Esophagus muscularis mucosa (tissue), 4 donors: ENCODE measurements at places on chromosomes 1 and 21. TPM values are rescaled to one million over a fixed set of nuclear protein-coding genes. Genes with fewer than 3 reads are reported as not detected.

The SAMD11 gene
- 28.8 TPM for total RNA-seq

- H3K27ac ChIP-seq = no peak overlapping the region
- DNase-seq = no peak
Observed at GRCh38 chr21:25390701-25391100, 216.6 kb downstream of the MRPL39 start.

- no peak overlapping the region for H3K27ac ChIP-seq
- no peaks in the 10 kb centered on the region for H3K4me1 ChIP-seq
- no peaks in the 10 kb centered on the region for H3K36me3 ChIP-seq
- no peak for DNase-seq
- no peak overlapping the region for H3K4me3 ChIP-seq
Observed at GRCh38 chr1:76294482-76295194, 220.1 kb downstream of the ST6GALNAC3 start.

DNA sequence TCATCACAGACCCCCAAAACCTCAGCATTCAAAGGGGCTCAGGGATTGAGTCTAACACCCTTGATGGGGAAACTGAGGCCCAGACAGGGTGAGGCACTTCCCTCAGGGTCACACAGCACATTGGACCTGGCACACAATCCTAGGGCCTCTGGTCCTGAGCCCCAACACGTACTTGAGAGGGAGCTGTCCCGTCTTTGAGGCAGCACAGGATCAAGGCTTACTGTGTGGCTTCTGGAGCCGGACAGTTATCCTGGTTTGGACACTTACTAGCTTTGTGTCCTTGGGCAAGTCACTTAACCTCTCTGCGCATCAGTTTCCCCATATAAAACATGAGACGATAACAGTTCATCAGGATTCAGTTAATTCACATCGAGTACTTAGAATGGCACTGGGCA is 26.5 kb downstream of the RUNX3 start:
- no peaks in the 10 kb centered on the region for H3K4me1 ChIP-seq
- no peak overlapping the region for H3K27ac ChIP-seq
- no peak overlapping the region for H3K4me3 ChIP-seq
- no peaks in the 10 kb centered on the region for H3K36me3 ChIP-seq

DNA sequence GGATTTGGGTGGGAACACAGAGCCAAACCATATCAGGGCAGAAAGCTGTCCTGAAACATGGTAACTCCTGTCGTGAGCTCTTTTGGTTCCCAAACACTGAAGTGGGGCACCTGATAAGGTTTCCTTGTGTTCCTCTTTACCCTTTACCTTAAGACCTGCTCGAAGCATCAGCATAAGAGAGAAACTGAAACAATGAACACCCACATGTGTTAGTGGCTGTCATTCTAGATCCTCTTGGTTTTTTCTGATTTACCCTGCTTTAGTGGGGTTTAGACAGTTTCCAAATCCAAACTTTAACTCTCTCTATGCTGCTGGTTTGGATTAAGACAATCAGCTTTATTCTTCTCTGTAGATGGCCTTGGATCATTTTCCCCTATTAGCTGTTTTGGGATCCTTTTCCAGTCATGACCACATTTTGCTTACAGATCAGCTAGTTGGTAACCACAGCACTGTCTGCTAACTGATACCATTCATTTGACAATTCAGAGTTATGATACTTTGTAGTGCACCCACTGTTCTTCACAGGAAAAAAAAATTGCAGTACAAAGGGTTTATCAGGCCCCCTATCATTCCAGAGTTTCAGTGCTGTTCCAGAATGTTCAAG is 975 bp upstream of the MNDA start:
- H3K4me3 ChIP-seq = no peak overlapping the region
- no peak overlapping the region for H3K27ac ChIP-seq
- H3K27me3 ChIP-seq = no peaks in the 10 kb centered on the region
- H3K4me1 ChIP-seq = no peaks in the 10 kb centered on the region
- no peaks in the 10 kb centered on the region for H3K36me3 ChIP-seq

DNA sequence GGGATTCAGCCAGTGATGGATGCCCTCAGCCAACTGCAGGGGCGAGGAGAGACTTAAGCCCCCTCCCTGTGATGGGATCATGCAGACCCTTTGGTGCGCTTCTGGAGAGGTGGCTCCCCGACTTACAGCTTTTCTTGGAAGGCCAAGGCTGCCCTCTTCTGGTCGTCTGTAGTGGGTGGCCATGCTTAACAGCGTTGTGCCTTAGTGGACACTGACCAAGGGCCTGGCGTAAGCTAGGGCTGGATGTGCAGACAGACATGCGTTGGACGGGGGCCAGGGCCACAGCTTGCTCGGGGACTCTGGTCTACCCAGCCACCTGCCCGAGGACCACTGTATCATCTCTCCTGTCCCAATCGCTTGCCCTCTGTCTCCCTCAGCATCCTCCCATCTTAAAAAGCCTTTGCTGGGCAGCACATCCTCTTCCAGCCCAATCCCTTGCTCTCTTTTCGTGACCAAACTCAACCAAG is 5.5 kb downstream of the AZIN2 start:
- no peaks in the 10 kb centered on the region for H3K36me3 ChIP-seq
- H3K4me3 ChIP-seq = no peak overlapping the region
- H3K27me3 ChIP-seq = no peaks in the 10 kb centered on the region
- H3K27ac ChIP-seq = no peak overlapping the region

DNA sequence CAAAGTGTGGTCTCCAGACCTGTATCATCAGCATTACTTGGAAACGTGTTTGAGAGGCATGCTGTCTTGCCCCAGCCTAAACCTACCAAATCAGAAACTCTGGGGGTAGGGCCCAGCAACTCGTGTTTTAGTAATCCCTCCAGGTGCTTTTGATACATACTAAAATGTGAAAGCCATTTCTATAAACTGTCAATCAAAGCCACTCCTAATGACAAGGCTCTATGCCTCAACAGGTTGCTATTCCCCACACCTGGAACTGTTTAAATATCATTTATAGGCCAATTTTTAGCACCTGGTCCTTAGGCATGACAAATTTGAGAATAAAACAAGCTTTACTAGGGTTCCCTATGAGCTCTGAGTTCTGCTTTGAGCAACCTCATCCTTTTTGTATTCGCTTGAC is 158.7 kb upstream of the NR5A2 start:
- no peak overlapping the region for H3K4me3 ChIP-seq
- no peak overlapping the region for H3K27ac ChIP-seq
- H3K27me3 ChIP-seq = no peaks in the 10 kb centered on the region
- H3K4me1 ChIP-seq = no peaks in the 10 kb centered on the region
- DNase-seq = no peak

The SETDB1 gene
- 26.8 TPM for total RNA-seq

GRCh38 chr1:166836733-166837132 is 2.5 kb upstream of the POGK start:
- DNase-seq = no peak
- H3K27ac ChIP-seq = no peak overlapping the region
- peaks cover 9% of the 10 kb centered on the region for H3K36me3 ChIP-seq
- H3K27me3 ChIP-seq = no peaks in the 10 kb centered on the region

DNA sequence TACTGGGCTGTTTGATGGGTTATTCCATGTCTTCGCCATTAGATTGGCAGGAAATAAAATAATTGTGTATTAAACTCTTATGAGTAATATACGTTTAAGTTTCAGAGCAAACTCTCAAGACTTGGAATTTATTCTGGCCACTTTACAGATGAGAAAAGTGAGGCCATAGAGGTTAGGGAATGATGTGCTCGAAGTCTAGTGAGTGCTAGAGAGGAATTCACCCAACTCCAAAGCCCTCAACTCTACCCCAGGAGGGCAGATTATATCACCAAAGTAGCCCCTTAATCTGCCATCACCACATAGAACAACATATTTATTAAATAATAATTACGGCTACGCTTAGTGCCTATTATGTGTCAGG is 440 bp upstream of the MUL1 start:
- peak overlapping the region; percentile 89 for H3K27ac ChIP-seq
- peaks cover 23% of the 10 kb centered on the region for H3K27me3 ChIP-seq
- H3K4me1 ChIP-seq = peaks cover 44% of the 10 kb centered on the region
- H3K4me3 ChIP-seq = peak overlapping the region; percentile 99

GRCh38 chr1:228845101-228845500 is 109.8 kb downstream of the RHOU start:
- no peaks in the 10 kb centered on the region for H3K36me3 ChIP-seq
- no peak overlapping the region for H3K27ac ChIP-seq
- no peak for DNase-seq
- H3K4me1 ChIP-seq = no peaks in the 10 kb centered on the region
- no peak overlapping the region for H3K4me3 ChIP-seq

DNA sequence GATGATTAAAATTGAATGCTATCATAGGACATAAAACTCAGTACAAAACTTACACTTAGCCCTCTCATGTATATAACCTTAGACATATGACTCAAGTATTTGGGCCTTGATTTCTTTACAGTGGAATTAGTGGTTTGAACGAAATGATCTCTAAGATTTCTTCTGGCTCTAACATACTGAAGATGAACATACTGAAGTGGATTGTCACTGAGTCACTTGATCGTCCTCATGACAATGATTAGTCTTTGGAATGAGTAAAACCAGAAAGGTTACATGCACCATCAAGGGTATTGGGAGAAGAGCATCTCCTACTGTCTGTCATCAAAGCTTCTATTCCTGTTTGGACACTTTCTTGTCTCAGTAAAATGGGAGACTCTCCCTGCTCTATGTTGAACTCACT is 17.4 kb downstream of the FMN2 start:
- no peaks in the 10 kb centered on the region for H3K4me1 ChIP-seq
- H3K27ac ChIP-seq = no peak overlapping the region
- no peak overlapping the region for H3K4me3 ChIP-seq
- no peak for DNase-seq
- H3K36me3 ChIP-seq = no peaks in the 10 kb centered on the region
- no peaks in the 10 kb centered on the region for H3K27me3 ChIP-seq

- no peaks in the 10 kb centered on the region for H3K36me3 ChIP-seq
- no peak overlapping the region for H3K4me3 ChIP-seq
- no peaks in the 10 kb centered on the region for H3K27me3 ChIP-seq
- H3K27ac ChIP-seq = no peak overlapping the region
- H3K4me1 ChIP-seq = no peaks in the 10 kb centered on the region
Observed at GRCh38 chr1:154798645-154799044, 71.4 kb downstream of the KCNN3 start.

GRCh38 chr1:53592521-53592982 is 133.4 kb downstream of the DMRTB1 start:
- peaks cover 18% of the 10 kb centered on the region for H3K27me3 ChIP-seq
- H3K27ac ChIP-seq = no peak overlapping the region
- no peaks in the 10 kb centered on the region for H3K36me3 ChIP-seq

The GBP6 gene
- total RNA-seq = under 0.01 TPM

The BLACAT1 gene
- not detected for total RNA-seq

GRCh38 chr1:88168126-88168525 is 515.9 kb upstream of the PKN2 start:
- DNase-seq = no peak
- H3K4me3 ChIP-seq = no peak overlapping the region
- no peak overlapping the region for H3K27ac ChIP-seq
- H3K4me1 ChIP-seq = no peaks in the 10 kb centered on the region
- H3K27me3 ChIP-seq = no peaks in the 10 kb centered on the region

- H3K36me3 ChIP-seq = peaks cover 30% of the 10 kb centered on the region
- DNase-seq = no peak
- H3K4me1 ChIP-seq = no peaks in the 10 kb centered on the region
- no peaks in the 10 kb centered on the region for H3K27me3 ChIP-seq
- no peak overlapping the region for H3K4me3 ChIP-seq
- H3K27ac ChIP-seq = no peak overlapping the region
Observed at GRCh38 chr1:151037032-151037431, 646 bp downstream of the BNIPL start.

The FGR gene
- total RNA-seq = 12.0 TPM

- H3K27me3 ChIP-seq = no peaks in the 10 kb centered on the region
- H3K4me3 ChIP-seq = no peak overlapping the region
- peak overlapping the region; percentile 67 for H3K27ac ChIP-seq
- DNase-seq = no peak
- no peaks in the 10 kb centered on the region for H3K36me3 ChIP-seq
Observed at GRCh38 chr1:61323681-61324328, 241.4 kb downstream of the NFIA start.

DNA sequence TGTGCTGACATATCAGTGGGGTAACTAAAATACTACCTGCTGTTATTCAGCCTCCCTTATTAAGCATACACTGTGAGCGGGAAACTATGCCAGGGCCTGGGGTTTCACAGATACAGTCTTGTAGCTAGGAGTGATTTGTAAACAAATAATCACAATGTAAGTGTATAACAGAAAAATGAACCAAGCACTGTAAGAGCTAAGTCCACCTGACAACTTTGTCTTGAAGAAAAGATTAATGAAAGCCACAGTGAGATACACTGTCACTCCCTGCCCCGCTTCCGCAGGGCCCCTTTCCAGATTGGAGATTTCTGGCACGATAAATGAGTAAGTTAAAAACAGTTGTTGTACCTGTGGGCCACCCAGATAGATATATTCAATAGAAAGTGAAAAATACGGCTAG is 4.8 kb downstream of the RCAN3 start:
- DNase-seq = no peak
- H3K4me1 ChIP-seq = peaks cover 10% of the 10 kb centered on the region
- H3K4me3 ChIP-seq = no peak overlapping the region
- no peak overlapping the region for H3K27ac ChIP-seq

The BRINP3 gene
- total RNA-seq = 10.1 TPM

GRCh38 chr21:26572076-26572701 is 897 bp downstream of the CYYR1 start:
- peak overlapping the region; percentile 58 for H3K27ac ChIP-seq
- H3K4me3 ChIP-seq = peak overlapping the region; percentile 43
- H3K27me3 ChIP-seq = peaks cover 10% of the 10 kb centered on the region

DNA sequence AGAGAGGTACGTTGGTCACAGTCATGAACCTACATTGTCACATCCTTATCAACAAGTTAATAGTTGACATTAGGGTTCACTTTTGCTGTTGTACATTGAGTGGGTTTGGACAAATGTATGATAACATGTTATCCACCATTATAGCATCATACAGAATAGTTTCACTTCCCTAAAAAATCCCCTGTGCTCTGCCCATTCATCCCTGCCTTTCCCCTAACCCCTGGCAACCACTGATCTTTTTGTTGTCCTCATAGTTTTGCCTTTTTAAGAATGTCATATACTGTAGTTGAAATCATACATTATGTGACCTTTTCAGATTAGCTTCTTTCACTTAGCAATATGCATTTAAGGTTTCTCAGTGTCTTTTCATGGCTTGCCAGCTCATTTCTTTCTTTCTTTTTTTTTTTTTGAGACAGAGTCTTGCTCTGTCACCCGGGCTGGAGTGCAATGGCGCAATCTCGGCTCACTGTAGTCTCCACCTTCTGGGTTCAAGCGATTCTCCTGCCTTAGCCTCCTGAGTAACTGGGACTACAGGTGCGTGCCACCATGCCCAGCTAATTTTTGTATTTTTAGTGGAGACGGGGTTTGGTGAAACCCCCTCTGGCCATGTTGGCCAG is 50.6 kb downstream of the UCK2 start:
- no peak overlapping the region for H3K27ac ChIP-seq
- no peak for DNase-seq
- H3K4me1 ChIP-seq = no peaks in the 10 kb centered on the region
- H3K36me3 ChIP-seq = no peaks in the 10 kb centered on the region
- H3K27me3 ChIP-seq = no peaks in the 10 kb centered on the region
- no peak overlapping the region for H3K4me3 ChIP-seq

The KRTAP19-1 gene
- not detected for total RNA-seq
